ENCODE measurements at places on chromosomes 5 and 9. TPM values are rescaled to one million over a fixed set of nuclear protein-coding genes. Genes with fewer than 3 reads are reported as not detected.

Gene SGCD
- 56.9 TPM for total RNA-seq

Gene PDE6A
- total RNA-seq, result 0.50 TPM

Gene CORO2A
- 1.6 TPM for total RNA-seq

Gene C5
- 3.8 TPM for total RNA-seq

GRCh38 chr5:172207511-172207910 is 13.5 kb downstream of the EFCAB9 start:
- no peak for ATAC-seq

DNA sequence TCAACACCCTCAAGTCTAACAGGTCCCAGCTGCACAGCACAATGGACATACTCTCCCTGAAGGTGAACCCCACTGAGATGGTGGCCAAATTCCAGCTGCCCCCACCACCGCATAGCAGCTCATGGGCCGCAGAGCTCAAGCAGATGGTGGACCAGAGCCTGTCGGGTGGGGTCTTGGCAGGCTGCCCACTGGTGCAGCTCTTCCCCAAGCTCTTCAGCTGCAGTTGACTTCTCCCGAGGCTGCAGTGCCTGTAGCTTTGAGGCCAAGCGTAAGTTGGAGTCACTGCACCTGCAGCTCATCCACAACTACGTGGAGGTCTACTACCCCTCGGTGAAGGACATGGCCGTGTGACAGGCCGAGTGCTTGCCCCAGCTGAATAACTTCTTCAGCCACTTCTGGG is 56.6 kb upstream of the SPTLC1 start:
- no peak for ATAC-seq

GRCh38 chr5:43192558-43193180 is 644 bp downstream of the NIM1K start:
- ATAC-seq, result peak; percentile 44

DNA sequence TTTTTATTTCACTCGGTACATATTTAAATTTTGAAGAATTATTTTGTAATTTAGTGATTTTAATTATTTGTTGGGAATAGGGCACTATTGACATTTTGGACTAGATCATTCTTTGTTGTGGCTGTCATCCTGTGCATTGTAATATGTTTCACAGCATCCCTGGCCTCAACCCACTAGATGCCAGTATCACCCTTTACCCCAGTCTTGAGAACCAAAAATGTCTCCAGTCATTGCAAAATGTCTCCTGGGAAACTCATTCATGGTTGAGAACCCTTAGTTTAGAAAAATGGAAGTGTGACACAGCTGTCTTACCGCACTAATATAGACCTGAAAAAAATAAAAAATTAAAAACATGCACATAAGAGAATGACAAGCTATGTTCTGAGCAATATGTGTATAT is 88.4 kb upstream of the CCDC152 start:
- no peak for ATAC-seq

GRCh38 chr5:132213666-132214065 is 14.0 kb downstream of the P4HA2 start:
- no peak for ATAC-seq

- no peak for ATAC-seq
These were observed 10.1 kb upstream of the TRIM52 start for GRCh38 chr5:181271081-181271480.

DNA sequence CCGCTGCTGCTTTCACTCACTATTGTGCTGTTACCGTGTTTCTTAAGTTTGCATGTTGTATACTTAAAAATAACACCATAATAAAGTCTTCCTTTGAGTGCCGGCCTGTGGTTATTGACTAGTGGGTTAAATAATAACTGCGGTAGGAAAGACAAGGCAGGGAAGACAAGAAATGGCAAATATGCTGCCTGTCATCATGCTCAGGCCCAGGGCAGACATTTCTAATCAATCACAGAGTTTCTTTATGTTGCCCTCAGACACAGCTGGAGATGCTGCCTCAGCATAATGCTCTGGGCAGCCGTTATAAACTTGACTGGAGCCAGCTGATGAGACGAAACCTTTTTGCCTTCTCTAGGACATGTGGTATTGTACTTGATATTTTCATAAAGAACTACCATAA is 215.0 kb downstream of the GAPVD1 start:
- ATAC-seq, result no peak

- ATAC-seq, result peak; percentile 79
These were observed 1.3 kb downstream of the CD72 start for GRCh38 chr9:35616681-35617459.

DNA sequence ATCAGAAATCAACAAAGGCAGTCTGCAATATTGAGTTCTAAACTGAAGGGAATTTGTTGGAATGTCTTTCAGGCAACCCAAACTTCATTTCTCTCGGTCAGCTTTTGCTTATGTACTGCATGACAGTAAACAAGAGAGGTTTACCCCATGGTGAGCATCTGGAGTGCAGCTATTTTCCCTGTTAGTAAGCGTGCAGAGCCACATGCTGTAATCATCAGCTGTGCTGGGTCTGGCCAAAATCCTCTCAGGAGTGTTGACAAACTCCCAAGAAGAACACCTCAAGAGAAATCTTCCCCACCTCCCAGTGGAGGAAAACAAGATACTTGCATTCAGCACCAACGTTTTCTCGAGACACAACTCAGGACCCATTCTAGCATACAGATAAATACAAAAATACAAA is 83.6 kb upstream of the ADAMTSL1 start:
- no peak for ATAC-seq
